Fibroblast of skin of left quadriceps (primary cell): ENCODE measurements at places on chromosomes 6 and 20.

DNA sequence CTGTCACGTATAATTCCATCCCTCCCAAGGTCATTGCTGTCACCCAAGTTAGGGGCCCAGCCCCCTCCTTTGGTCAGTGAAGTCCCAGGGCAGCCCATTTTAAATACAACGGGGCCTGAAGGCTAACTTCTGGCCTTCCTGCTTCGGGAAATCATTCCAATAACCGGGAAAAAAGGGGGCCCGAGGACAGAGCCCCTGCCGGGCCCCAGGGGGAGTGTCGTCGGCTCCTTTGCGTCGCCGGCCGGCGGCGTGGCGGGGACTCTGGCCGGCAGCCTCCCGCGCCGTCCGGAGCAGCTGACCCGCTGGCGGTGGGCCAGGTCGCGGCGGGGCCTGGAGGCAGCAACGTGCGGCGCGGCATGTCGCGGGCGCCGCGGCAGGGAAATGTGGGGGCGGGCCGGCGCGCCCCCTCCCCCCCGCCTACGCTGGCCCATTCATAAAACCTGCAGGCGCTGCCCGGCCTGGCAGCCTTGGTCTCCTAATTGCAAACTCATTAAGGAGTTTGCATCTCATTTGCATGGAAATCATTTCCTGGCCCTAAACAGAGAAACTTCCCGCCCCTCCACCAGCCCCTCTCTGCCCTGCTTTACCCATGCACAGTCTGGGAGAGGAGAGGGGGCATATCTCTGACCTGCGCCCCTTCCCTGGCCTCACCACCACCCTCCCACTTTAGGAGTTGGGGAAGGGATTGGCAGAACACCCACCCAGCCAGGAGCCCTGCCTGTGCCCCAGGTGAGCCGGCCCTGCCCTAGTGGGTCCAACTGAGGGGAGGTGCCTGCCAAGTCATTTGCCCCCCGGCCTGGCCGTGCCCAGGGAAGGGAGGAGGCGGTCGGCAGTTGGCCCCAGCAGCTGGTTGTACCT lies 50.7 kb downstream of the MRPL14 start:
- no peak for DNase-seq

DNA sequence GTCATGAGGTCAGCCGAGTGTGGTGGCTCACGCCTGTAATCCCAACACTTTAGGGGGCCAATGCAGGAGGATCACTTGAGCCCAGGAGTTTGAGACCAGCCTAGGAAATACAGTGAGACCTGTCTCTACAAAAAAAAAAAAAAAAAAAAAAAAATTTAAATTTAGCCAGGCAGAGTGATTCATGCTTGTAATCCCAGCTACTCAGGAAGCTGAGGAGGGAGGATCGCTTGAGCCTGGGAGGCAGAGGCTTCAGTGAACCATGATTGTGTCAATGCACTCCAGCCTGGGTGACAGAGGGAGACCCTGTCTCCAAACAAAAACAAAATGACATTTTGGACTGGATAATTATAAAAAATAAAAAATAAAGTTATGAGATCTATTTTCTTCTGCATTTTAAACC lies 56.2 kb downstream of the ADGRF1 start:
- no peak for DNase-seq

DNA sequence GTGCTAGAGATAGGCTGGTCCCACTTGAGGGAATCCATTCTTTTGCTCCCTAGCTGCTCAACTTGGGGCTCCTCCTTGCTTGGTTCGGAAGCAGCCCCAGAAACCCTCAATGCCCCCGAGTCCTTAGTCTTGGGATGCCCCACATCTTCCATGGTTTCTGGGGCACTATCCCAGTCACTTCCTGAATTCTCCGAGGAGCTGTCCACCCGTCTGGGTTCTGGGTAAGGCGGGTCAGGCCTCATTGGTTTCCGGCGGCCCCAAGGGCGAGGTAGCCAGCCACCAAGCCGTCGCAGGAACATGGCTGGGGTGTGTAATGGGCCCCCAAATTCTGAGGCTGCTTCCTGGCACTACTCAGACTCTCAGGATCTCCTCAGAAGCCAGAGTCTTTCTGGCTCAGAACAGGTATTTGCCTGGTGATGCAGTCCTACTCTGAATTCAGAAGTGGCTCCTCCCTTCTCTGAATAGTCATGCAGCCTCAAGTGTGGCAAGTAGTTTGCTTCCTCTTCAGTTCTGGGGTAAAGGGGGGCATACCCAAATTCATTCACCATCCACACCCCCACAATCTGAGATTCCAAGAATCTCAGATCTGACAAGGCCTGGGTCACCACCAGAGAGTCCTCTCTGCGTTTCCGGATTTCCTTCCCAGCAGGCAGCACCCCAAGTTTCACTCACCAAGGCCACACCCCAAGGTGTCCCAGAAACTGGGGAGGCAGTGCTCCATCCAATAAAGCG lies 763 bp downstream of the C6orf47 start:
- DNase-seq: no peak

GRCh38 chr6:144460327-144461095 lies 175.4 kb downstream of the UTRN start:
- DNase-seq: no peak
